ENCODE measurements at places on chromosomes 5 and 9. TPM values are rescaled to one million over a fixed set of nuclear protein-coding genes. Genes with fewer than 3 reads are reported as not detected.

KCNN2 gene
- 5.1 TPM for polyA plus RNA-seq

LCN15 gene
- polyA plus RNA-seq: 32.6 TPM

HAND1 gene
- not detected for polyA plus RNA-seq

ARAP3 gene
- polyA plus RNA-seq: 3.5 TPM

CBY3 gene
- not detected for polyA plus RNA-seq

C9 gene
- not detected for polyA plus RNA-seq

PTPRD gene
- 15.2 TPM for polyA plus RNA-seq

TOR2A gene
- polyA plus RNA-seq: 22.1 TPM

STC2 gene
- 9.1 TPM for polyA plus RNA-seq

SLC34A1 gene
- not detected for polyA plus RNA-seq

LRRC19 gene
- polyA plus RNA-seq: not detected

WDR70 gene
- 26.3 TPM for polyA plus RNA-seq

IL3 gene
- polyA plus RNA-seq: not detected

OR1J2 gene
- not detected for polyA plus RNA-seq

- DNase-seq: peak; percentile 26
Observed at GRCh38 chr9:126953041-126953809, 38.6 kb downstream of the RALGPS1 start.

DNA sequence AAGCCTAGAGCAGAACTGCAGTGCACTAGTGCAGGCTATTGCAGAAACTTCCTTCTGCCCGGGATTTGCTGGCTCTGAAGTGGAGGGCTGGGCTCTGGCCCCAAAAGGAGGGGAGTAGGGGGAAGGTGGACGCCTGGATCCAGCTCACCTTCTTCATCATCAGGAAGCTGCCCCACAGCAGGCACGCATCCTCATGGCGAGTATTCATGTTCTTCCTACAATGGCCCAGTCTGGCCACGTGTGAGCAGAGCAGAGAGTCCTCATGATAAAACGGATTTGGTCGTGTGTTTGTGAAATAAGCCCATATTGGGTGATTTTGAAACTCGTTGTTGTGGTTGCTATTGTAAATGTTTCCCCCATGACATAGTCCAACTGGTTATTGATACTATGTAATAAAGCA lies 8.2 kb upstream of the GLIPR2 start:
- no peak for DNase-seq

GRCh38 chr9:114282104-114282485 lies 40.8 kb upstream of the ORM1 start:
- no peak for DNase-seq

- no peak for DNase-seq
Observed at GRCh38 chr5:15452781-15453180, 47.2 kb upstream of the FBXL7 start.

GRCh38 chr5:143062379-143062778 lies 292.2 kb downstream of the ARHGAP26 start:
- DNase-seq: no peak

DNA sequence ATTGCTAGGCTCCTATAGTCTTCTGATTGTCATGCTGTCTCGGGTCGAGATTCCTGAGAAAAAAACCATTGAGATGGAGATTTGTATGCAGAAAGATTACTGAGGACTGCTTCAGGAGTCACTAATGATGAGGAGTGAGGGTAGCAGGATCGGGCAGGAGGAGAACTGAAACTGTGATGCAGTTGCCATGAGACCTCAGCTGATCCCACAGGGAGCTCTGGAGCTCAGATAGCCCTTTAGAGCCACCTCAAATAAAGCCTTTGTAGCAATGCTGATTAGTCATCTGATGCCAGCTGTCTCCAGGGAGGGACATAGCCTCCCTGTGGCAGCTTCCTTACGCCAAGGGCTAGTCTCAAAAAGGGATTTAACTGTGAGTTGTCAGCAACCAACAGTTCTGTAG lies 256.9 kb downstream of the DMAC1 start:
- DNase-seq: peak; percentile 32

GRCh38 chr5:15290953-15291352 lies 209.0 kb upstream of the FBXL7 start:
- no peak for DNase-seq

DNA sequence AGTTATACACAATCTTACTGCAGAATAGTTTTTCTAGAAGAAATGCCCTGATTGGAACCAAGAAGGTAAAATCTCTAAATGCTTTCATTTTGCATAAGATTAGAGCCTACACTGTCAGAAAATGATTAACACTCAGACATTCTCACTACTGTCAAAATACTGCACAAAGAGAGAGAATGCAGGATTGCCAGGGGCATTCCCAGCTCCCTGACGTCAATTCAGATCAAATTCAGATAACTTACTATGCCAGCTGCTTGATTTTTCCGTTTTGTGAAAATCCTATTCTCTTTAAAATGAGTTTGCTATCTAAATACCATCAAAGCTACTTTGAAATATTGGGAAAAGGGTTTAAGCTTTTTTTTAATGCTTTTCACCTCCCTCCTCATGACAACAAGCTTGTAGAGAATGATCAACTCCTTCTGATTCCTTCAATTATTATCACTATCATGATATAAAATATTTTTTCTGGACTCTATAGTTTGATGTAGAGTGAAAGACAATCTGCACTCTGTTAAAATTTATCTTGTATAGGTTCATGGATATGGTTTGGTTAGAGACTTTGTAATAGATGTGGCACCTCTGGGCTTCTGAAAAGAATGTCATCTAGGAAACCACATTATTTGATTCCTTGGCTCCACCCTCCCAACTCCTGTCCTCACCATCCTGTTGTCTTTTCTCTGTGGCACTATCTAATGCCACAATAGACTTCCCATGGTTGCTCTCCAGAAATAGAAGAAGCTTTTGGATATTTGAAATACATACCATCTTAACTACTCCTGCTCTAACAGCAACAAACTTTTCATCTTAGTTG lies 407.7 kb downstream of the PDE4D start:
- DNase-seq: peak; percentile 74

DNA sequence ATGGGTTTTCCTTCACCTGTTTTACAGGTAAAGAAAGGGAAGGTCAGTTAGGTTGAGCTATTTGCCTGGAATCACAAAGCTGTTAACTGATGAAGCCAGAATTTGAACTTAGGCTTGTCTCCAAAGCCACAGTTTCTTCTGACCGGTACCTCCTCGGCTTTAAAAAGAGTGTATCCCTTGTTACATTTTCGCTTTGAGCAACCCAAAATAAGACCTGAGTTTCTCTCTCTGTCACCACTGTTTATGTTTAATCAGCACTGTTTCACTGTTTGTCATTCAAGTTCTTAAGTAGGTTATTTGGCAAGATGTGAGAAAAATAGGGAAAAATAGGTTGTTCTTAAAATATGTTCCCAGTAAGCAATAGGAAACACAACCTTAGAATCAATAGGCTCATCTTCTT lies 84.6 kb downstream of the VCAN start:
- DNase-seq: no peak

GRCh38 chr5:172846249-172846648 lies 12.2 kb downstream of the ERGIC1 start:
- no peak for DNase-seq

- no peak for DNase-seq
Observed at GRCh38 chr5:56360816-56361215, 127.7 kb upstream of the ANKRD55 start.

DNA sequence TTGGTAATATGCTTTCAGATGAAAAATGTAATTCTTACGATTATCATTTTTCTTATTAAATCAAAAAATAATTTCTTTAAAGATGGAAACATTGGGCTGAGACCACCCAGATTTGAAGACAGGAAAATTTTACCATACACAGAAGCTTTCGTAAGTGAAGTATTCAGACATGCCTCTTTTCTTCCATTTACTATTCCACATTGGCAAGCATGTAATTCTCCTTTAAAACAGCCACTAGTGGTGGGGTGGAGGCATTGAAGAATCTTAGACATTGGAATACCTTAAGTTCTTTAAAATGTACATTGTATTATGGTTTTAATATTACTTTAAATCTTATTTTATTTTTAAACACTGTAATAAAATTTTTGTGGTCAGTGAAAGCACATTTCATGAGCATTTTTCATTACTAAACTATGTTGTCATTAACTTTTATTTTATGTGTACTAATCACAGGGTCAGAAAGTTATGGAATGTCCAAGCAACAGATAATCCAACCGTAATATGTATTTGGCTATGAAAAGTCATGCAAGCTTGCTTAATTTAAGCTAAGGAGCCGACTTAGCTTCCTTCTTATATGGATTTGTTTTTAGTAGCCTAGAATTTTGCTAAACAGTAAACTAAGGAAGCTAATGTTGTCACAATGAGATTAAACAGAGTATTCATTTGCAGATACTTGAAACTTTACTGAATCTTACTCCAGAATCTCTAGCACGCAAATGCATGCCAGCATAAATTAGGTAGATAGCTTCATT lies 97.4 kb upstream of the ALDH1A1 start:
- DNase-seq: no peak

DNA sequence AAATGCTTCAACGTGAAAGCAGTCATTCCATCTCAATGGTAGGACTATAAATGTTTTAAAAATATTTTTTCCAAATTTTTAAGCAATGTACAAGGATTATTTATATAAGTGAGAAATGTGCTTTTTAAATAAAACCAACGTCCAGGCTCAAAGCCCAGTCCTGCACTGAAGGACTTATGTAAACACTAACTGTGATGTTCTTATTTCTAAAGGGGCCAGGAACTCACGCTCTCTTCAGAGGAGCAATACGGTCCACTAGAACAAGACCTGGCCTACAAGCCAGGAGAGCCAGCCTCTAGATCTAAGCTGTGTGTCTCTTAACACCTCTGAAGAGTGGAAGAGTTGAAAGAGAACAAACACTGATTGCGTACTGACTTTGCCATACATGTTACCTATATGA lies 12.1 kb downstream of the TTLL11 start:
- no peak for DNase-seq

DNA sequence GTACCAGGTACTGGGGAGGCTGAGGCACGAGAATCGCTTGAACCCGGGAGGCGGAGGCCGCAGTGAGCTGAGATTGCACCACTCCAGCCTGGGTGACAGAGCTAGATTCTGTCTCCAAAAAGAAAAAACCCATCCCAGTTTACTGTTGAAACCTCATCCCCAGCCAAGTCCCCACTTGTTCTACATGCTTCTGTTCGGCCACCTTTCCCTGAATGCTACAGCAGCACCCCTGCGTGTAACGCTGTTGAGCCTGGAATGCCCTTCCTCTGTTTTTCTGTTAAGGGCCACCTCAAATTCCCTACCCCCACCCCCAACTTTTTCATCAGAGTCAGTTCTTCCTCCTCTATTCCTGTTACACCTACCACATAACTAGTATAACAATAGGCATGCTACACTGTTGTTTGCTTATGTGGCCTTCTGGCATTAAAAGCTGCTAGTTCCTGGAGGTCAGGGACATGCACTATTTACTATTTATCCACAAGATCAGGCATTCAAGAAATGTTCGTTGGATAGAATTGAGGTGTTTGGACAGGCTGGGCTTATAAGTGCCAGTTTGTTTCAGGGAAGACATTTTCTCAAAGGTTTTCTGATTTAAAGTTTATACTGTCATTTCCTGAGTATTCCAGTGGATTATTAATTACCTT lies 47.1 kb upstream of the C5orf47 start:
- DNase-seq: no peak

GRCh38 chr5:92328584-92329259 lies 945.6 kb upstream of the ARRDC3 start:
- DNase-seq: no peak

DNA sequence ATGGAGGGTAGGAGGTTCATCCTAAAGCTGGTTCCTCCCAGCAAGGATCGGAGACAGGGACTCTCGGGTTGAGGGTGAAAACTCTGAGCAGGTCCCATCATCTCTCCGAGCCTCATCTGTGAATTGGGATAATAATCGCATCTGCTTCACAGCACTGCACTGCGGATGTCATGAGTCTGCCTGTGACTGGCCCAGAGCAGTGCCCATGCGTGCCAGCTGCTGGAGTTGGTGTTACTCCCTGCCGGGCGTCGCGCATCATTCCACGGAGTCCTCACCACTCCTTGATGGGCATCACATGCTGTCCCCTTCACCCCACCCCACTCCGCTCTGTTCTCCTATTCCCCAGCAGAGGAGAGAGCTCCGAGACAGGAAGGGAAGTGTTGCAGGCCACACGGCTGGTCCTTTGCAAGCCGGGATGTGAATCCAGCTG lies 35.1 kb upstream of the ORM1 start:
- DNase-seq: no peak

- no peak for DNase-seq
Observed at GRCh38 chr5:173243831-173244305, 8.9 kb upstream of the NKX2-5 start.

DNA sequence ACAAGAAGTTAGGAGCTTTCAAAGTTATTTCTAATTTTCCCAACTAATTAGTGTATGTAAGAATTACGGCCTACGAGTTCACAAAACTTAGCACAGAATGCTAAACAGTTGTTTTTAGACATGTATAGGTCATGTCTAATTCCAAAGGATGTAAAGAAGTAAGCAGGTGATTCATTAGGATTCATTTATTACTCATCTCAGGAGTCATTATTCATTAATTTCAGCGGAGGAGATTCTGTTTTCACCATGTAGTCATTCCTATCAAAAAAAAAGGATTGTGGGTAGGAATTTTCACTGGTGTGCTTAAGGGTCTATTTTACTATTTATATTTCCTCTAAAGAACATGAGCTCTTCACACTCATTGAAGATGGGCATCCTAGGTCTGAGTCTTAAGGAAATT lies 532.2 kb downstream of the ACTL7B start:
- DNase-seq: no peak

GRCh38 chr9:123472862-123473614 lies 117.0 kb downstream of the CRB2 start:
- DNase-seq: peak; percentile 83

GRCh38 chr5:32677023-32677422 lies 34.1 kb upstream of the NPR3 start:
- DNase-seq: no peak

- DNase-seq: no peak
Observed at GRCh38 chr5:169440107-169440705, 139.3 kb upstream of the SLIT3 start.

DNA sequence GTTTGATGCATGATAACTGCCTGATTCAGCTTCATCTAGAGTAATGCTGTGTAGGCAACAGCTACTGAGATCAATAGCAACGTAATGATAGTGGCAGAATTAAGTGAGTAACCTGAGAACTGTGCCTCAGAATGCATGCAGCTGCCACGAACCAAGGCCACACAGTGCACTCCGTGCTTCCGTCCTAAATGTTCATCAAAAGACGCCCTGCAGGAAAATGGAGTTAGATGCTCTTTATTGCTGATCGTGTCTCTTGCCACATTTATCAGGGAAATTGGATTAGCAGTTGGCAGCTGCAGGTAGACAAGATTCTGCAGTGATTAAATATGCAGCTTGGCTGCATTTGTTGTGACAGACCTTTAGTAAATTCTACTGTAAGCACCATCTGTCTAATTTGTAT lies 107.7 kb upstream of the TLX3 start:
- DNase-seq: peak; percentile 80

Measured in brain (organoid and tissue), 16 donors.